ENCODE measurements at places on chromosomes 7 and 10.

- DNase-seq, result no peak
Measured at GRCh38 chr7:52639126-52639525, 396.3 kb upstream of the POM121L12 start.

DNA sequence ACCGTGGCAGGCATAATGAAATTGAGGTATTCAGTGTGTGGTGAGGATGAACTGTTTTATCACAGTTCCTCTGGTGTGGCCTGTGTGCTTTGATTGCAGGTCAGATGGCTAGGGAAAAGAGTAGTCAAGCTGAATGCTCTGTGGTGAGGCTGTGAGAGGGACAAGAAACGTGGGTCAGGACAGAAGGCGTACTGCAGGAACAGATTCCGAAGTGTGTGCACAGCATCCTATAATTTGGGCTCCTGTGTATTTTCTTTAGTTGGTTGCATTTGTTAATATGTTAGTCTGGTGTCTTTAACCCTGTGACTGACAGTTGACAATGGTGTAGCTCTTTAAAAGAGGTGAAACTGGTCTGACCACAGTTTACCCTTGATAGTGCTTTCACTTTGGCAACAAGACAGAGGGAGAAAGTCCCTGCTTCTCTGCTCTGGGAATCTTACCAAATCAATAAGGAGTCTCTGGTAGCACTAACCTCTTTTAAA lies 76.5 kb downstream of the AUTS2 start:
- DNase-seq, result no peak

DNA sequence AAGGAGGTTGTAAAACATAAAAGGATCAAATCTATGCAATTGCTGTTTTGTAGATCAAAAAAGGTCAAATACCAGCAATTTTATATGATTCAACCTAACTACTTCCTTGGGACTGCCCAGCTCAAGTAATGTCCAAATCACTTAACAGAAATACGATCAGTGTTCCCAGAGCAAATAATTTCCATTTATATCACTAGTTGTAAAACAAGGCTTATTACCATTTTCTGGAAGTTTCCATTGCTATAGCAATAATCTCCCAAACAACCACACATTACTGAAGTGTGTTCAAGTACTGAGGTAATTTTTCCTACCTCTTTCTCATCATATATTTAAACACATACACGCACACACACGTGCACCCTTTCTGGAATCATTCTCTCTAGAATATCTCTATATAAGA lies 123.3 kb downstream of the NRCAM start:
- DNase-seq, result no peak

DNA sequence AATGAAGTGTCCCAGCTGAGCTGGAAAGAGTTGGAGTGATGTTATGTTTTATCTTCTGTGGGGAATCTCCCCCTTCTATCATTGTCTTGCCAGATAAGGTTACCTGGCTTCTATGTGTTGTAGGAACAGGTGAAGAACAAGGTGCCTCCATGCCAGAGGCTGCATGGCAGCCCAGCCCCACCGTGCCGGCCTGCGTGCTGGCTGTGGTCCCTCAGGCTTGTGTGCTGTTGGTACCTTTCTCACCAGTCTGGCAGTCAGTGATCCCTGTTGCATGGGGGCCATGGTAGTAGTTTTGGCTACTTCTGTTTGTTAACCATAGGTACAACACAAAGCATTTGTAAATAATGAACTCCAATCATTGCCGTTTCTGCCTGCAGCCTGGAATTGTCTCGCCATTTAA lies 37.9 kb downstream of the CCM2 start:
- no peak for DNase-seq

DNA sequence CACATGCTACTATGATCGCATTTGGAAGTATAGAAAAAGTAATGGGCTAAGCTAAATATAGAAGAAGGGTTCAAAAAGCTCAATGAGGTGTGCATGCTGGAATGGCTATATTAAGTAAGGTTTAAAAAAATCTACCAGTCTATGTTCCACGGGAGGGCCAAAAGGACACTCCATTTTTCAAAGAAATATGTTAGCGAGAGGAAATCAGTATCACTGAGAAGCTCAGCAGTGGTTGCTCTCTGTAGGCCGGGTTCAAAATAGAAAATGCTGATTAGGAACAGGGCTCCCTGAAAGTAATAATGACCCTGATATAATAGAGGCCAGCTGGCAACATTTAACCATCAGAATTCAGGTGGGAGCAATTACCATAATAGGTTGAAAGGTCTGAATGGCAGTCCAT lies 224.5 kb upstream of the SEMA3E start:
- DNase-seq, result no peak

DNA sequence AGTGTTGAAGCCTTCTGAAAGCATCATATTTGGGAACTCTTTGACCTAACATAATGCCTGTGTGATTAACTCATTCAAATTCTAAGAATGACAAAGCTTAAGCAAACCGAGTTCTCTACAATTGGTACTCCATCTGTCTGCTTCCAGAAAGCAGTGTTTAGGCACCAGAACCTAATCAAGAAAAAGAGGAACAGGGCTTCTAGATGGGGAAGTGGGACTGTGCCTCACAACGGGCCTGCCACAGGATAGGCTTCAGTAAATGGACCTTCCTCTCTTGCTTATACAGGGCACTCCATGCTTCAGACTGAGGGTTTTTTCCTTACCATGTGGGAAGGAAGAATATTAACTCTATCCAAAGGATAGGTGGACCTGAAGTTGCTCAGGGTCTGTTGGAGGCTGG lies 808.1 kb downstream of the XPNPEP1 start:
- DNase-seq, result no peak

DNA sequence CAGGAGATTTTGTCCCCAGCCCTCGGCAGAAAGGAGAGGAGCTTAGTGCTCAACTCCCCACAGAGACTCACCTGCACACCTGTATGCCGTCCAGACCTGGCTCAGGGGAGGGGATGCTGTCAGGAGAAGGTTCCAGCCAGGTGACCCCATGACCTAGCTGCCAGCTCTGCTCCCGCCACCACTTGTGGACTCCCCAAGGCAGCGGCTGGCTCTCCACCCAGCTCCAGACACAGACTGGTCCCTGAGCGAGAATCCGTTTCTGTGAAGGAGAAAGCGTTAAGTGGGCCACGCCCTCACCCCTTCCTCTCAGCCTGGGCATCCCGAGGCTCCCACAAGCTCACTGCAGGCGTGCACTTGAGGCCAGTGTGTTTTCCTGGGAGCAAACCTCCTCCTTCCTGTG lies 76.4 kb downstream of the RGS10 start:
- no peak for DNase-seq

DNA sequence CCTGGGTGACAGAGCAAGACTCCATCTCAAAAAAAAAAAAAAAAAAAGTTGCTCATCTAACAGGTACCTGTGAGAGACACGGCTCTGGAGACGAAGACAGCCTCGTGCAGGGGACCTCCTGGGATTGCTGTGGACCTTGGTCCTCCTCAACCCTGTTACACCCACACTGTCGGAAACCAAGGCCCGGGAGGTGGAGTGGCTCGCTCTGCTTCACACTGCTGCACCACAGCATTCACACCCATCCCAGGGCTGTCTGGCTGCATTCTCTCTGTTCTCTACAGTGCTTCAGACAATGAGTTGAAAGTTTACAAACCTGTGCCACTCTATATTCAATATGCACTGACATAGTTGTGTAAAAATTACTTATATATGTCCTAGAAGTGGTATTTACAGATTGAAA lies 101.0 kb upstream of the TNS3 start:
- no peak for DNase-seq

DNA sequence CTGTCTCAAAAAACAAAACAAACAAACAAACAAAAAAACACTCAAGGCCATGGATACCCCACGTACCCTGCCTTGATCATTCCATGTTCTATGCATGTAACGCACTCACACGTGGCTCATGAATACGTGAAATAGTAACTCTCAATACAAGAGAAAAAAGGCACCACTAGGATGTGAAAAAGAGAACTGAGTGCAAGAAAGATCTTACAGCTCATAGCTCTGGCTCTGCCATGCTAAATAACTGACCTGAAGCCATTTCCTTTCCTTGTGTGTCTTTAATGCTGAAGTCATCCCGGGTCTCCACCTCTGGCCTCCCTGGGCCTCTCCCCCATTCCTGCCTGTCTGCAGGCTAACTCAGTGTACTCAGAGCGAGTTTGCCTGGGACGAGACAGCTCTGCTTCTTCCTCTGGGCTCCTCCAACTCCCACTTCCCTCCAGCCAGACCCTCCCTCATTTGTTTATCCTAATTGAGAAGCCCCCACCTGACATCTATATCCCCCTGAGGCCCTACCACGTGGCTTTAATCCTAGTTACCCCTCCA lies 117.3 kb downstream of the PRPF18 start:
- DNase-seq, result no peak

GRCh38 chr10:77245953-77246352 lies 391.7 kb downstream of the KCNMA1 start:
- no peak for DNase-seq

DNA sequence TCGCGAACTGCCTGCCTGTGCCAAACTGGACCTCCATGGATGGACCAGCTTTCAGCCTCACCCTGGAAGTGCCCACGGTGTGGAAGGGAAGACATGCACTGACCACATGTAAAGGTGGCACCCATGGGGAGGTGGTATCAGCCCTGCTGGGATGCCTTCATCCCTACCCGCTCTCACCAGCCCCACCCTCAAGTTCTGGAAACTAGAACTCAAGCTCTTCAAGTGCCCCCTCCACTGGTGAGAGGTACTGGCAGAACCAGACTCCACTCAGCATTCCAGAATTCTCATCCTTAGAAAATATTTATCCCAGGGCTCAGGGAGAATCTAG lies 5.9 kb downstream of the ZNF488 start:
- DNase-seq, result no peak

- DNase-seq, result no peak
Measured at GRCh38 chr10:115167751-115168150, 74.6 kb downstream of the ATRNL1 start.

- no peak for DNase-seq
Measured at GRCh38 chr7:26688936-26689506, 175.4 kb downstream of the SKAP2 start.

GRCh38 chr10:82980321-82980720 lies 1105.3 kb downstream of the NRG3 start:
- no peak for DNase-seq

DNA sequence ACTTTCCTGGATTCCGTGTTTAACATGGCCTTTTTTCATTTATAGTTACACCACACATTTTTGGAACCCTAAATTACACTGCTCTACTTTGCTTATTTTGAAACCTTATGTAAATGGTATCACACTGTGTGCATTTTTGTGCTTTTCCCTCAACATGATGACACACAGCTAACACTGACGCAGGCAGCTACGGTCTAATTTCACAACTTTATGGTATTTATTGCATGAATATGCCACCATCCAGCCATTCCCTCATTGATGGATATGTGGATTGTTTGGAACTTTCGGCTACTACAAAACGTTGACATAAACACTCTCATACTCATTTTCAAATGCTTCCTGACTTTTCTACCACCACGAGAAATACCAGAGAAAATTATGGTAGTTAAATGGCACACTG lies 6.9 kb downstream of the PAPOLB start:
- no peak for DNase-seq

GRCh38 chr7:98698976-98699375 lies 81.9 kb downstream of the NPTX2 start:
- DNase-seq, result no peak

- DNase-seq, result no peak
Measured at GRCh38 chr7:148327379-148327778, 263.2 kb upstream of the C7orf33 start.

DNA sequence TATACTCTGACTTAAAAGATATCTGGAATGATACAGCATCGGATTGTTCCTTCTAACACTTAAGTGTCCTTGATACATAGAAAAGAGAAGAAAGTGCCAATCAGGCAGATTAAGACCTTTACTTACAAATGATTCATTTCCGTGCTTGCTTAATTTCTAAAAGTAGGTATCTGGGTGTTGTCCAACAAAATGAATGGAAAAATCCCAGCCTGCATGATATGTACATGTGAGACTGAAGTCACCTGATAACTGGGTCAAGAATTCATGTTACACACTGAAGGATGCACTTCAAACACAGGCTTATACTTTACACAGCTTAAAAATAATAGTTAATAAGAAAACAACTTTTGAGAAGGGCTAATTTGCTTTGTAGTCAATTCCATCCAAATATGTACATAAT lies 25.2 kb upstream of the PLXDC2 start:
- no peak for DNase-seq

- DNase-seq, result no peak
Measured at GRCh38 chr7:97982647-97983046, 7.3 kb downstream of the OCM2 start.

- DNase-seq, result no peak
Measured at GRCh38 chr7:98559958-98560357, 57.1 kb upstream of the NPTX2 start.

DNA sequence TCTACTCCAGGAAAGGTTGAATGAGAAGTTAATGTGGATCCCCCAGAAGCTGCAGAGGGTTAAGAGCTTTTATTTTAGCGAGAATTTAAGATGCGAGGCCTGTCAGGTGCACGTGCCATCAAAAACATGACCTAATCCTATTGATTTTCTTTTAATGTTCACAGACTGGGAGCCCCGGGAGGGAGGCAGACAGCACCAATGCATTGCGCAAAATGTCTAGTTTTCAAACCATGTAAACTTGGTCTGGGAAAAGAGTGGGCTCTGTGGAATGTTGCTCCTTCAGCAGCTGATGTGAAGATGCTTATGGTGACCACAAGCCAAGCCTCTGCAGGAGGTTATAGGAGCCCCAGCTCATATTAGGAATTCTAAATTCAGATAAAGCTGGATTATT lies 172.0 kb upstream of the ITGB1 start:
- no peak for DNase-seq

- peak; percentile 46 for DNase-seq
Measured at GRCh38 chr10:106711313-106711906, 453.1 kb downstream of the SORCS1 start.

GRCh38 chr7:92813390-92814024 lies 22.9 kb downstream of the CDK6 start:
- no peak for DNase-seq

DNA sequence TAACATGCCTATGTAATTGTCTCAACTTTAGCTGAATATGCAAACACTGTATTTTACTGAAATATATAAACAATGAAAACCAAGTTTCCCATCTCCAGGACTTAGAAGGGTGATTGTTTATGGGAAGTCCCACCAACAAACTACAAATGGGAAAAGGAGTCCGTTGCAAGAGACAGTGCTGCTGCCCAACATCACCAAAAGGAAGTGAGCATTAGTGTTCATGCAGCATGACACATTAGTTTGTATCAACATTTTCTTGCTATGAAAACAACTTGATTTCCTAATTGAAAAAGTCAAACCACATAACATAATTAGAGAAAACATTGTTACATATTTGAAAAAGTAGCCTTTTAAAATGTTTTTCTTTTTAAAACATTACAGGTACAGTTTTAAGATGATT lies 138.5 kb downstream of the ZNF438 start:
- no peak for DNase-seq

DNA sequence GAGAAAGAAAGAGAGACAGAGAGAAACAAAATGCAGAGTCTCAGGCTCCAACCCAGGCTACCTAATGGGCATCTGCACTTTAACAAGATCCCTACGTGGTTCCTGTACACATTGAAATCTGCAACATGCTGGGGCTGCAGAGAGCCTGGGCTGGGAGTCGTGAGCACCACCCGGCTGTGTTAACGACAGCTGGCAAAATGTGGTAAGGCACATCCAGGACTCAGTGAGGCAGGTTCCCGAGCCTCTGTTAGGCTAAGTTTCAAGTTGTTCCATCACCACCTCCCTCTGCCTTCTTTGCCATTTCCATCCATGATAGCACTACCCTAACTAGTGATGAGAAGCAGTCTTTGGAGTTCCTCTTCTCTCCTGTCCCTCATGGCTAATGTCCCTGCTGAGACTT lies 1.4 kb downstream of the AKR1B10 start:
- DNase-seq, result no peak

- DNase-seq, result no peak
Measured at GRCh38 chr10:114801411-114801813, 20.2 kb upstream of the FHIP2A start.

GRCh38 chr7:152674860-152675758 lies 832 bp downstream of the XRCC2 start:
- DNase-seq, result no peak
